ENCODE measurements at places on chromosomes 3 and 15. TPM values are rescaled to one million over a fixed set of nuclear protein-coding genes. Genes with fewer than 3 reads are reported as not detected.

The MINAR1 gene
- total RNA-seq = 0.51 TPM

The C3orf20 gene
- total RNA-seq = not detected

The B3GALNT1 gene
- 0.60 TPM for total RNA-seq

The CCR9 gene
- total RNA-seq = not detected

The MUSTN1 gene
- total RNA-seq = not detected

The CKMT1A gene
- total RNA-seq = 0.33 TPM

The LRRC2 gene
- not detected for total RNA-seq

The ATP2B2 gene
- total RNA-seq = not detected

The SLC6A20 gene
- total RNA-seq = not detected

The CGNL1 gene
- not detected for total RNA-seq

The CCR8 gene
- 0.77 TPM for total RNA-seq

The IL5RA gene
- 0.28 TPM for total RNA-seq

The CCR4 gene
- 69.7 TPM for total RNA-seq

The SERPINI1 gene
- total RNA-seq = 1.4 TPM

The ROBO1 gene
- 2.1 TPM for total RNA-seq

The GREM1 gene
- total RNA-seq = not detected

The USF3 gene
- total RNA-seq = 12.9 TPM

The NTRK3 gene
- 0.88 TPM for total RNA-seq

The NUP210 gene
- 123 TPM for total RNA-seq

The ANKRD34C gene
- not detected for total RNA-seq

The SLC51A gene
- not detected for total RNA-seq

The CADM2 gene
- 0.14 TPM for total RNA-seq

The OSBPL10 gene
- 11.2 TPM for total RNA-seq

The CCR3 gene
- not detected for total RNA-seq

The SPINT1 gene
- total RNA-seq = 8.5 TPM

The TLR9 gene
- total RNA-seq = 0.74 TPM

The CPB1 gene
- not detected for total RNA-seq

The SLC22A14 gene
- not detected for total RNA-seq

The C3orf22 gene
- not detected for total RNA-seq

The TMEM89 gene
- total RNA-seq = not detected

The DPP8 gene
- 25.8 TPM for total RNA-seq

The UNC13C gene
- not detected for total RNA-seq

The NECTIN3 gene
- 5.1 TPM for total RNA-seq

The ATP13A5 gene
- total RNA-seq = not detected

The CD80 gene
- total RNA-seq = 0.74 TPM

The TPRG1 gene
- total RNA-seq = 11.9 TPM

The ITIH4 gene
- 6.5 TPM for total RNA-seq

The GOLGA8A gene
- total RNA-seq = 147 TPM

The WDR49 gene
- total RNA-seq = not detected

The HRH1 gene
- total RNA-seq = 1.4 TPM

The KY gene
- total RNA-seq = not detected

The SLC12A8 gene
- 0.26 TPM for total RNA-seq

The ITIH1 gene
- total RNA-seq = not detected

The POLQ gene
- 22.8 TPM for total RNA-seq

The LRCH3 gene
- total RNA-seq = 43.6 TPM

The CYP8B1 gene
- not detected for total RNA-seq

The PARL gene
- 91.9 TPM for total RNA-seq

The GOLGA6L7 gene
- not detected for total RNA-seq

The CFAP20DC gene
- 3.5 TPM for total RNA-seq

The GNAT1 gene
- 0.14 TPM for total RNA-seq

The SEMA3G gene
- total RNA-seq = not detected

The FANCD2 gene
- 86.4 TPM for total RNA-seq

The FAM174B gene
- total RNA-seq = 4.9 TPM

The RHOV gene
- 0.25 TPM for total RNA-seq

The CFAP100 gene
- total RNA-seq = not detected

The ZNF148 gene
- 30.3 TPM for total RNA-seq

Data from activated CD4-positive, alpha-beta T cell treated with anti-CD3 and anti-CD28 coated beads for 36 hours (primary cell).